ENCODE measurements at places on chromosomes 5 and 9. TPM values are rescaled to one million over a fixed set of nuclear protein-coding genes. Genes with fewer than 3 reads are reported as not detected.

- no peak overlapping the region for H3K4me3 ChIP-seq
- no peaks in the 10 kb centered on the region for H3K4me1 ChIP-seq
- DNase-seq, result peak; percentile 4
- H3K27me3 ChIP-seq, result no peaks in the 10 kb centered on the region
These were observed 223.5 kb downstream of the SH3GL2 start for GRCh38 chr9:17802249-17802857.

DNA sequence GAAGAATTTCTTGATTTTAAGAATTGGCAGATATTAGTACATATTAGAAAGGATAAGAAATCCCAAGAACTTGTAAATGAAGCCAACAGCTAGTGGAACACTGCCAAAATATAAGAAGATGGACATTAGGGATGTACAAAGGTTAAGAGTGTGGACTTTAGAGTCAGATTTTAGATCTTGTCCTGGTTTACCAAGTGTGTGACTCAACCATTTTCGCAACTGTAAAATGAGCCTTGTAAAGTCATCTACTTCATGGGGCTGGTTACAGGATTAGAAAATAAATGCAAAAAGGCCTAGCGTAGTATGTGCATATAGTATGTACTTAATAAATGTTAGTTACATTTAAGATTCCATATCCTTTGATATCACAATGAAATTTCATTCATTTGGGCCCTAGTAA lies 260.0 kb downstream of the RAB3C start:
- no peaks in the 10 kb centered on the region for H3K4me1 ChIP-seq
- no peaks in the 10 kb centered on the region for H3K36me3 ChIP-seq
- H3K27me3 ChIP-seq, result no peaks in the 10 kb centered on the region
- H3K27ac ChIP-seq, result no peak overlapping the region
- H3K4me3 ChIP-seq, result no peak overlapping the region

DNA sequence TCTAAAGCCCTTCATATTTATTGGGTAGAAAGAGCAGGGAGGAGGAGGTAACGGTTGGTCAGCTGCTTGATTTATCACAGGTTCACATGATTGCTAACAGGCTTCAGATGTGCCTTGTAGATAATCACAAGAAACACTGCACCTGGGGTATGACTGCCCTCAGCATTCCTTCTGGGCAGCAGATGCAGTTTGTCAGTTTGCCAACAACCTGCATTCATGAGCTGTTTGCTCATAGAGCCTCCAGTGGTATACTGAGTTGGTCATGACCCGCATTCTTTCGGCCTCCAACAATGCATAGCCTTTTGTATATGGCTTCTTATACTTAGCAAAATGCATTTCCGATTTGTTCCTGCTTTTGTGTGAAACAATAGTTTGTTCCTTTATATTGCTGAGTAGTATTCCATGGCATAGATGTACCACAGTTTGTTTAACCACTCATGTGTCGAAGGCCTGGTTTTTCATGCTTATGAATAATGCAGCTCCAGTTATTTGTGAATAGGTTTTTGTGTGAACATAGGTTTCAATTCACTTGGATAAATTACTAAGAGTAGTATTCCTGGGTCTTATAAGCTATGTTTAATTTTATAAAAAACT lies 83.6 kb downstream of the ARHGEF28 start:
- no peak overlapping the region for H3K4me3 ChIP-seq
- DNase-seq, result no peak
- peaks cover 9% of the 10 kb centered on the region for H3K27me3 ChIP-seq
- H3K4me1 ChIP-seq, result no peaks in the 10 kb centered on the region
- H3K36me3 ChIP-seq, result no peaks in the 10 kb centered on the region
- H3K27ac ChIP-seq, result no peak overlapping the region

The TRIM7 gene
- 1.1 TPM for total RNA-seq

GRCh38 chr5:122727112-122727541 lies 47.8 kb upstream of the SNX2 start:
- no peak overlapping the region for H3K4me3 ChIP-seq
- H3K27me3 ChIP-seq, result peaks cover 17% of the 10 kb centered on the region
- DNase-seq, result no peak
- no peak overlapping the region for H3K27ac ChIP-seq

DNA sequence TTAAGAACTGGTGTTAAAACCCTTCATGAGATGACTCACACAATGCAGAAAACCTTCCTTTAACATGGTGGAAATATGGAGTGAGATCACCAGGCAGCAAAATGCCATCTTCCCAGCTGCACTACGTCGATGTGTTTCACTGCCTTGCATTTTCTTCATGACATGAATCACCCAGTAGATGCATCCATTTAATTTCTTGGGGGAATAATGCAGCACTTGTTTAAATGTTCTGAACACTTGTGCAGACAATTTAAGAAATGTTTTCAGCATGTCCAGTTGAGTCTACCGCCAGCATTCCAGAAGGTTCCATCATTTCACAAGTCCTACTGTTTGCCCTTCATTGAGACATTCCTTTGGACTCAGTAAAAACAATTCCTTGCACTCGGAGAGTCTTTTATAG lies 81.6 kb downstream of the ADAMTS16 start:
- H3K36me3 ChIP-seq, result no peaks in the 10 kb centered on the region
- no peak overlapping the region for H3K4me3 ChIP-seq
- H3K27ac ChIP-seq, result no peak overlapping the region

DNA sequence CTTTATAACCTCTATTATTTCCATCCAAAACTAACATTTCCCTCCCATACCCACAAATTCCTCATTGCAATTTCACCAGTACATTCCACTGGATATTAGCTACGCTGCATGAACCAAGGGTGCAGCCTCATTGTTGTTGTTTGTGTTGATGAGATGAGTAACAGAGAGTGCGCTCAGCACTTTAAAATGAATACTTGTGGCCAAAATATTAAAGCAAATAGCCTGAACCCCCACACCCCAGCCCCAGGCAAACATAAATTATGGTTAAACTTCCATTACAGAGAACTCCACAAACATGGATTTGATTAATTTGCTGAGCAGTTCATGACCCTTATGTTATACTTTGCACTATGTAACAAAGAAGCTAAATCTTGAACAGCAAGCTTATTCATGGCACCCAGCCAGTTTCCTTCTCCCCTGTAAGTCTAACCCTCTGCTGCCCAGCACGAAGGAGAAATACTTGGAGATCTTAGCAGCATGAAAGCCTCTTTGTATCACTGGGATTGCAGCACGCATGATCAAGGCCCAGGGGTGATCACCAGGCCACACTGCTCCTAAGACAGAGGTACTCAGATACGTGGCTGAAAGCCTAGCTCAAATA lies 205.0 kb downstream of the DOCK8 start:
- no peaks in the 10 kb centered on the region for H3K27me3 ChIP-seq
- H3K4me3 ChIP-seq, result no peak overlapping the region
- peaks cover 39% of the 10 kb centered on the region for H3K36me3 ChIP-seq
- no peak for DNase-seq

GRCh38 chr5:96783326-96783725 lies 24.4 kb downstream of the ERAP1 start:
- H3K36me3 ChIP-seq, result peaks cover 50% of the 10 kb centered on the region
- H3K4me3 ChIP-seq, result no peak overlapping the region
- no peak for DNase-seq
- peaks cover 4% of the 10 kb centered on the region for H3K4me1 ChIP-seq
- H3K27ac ChIP-seq, result no peak overlapping the region

GRCh38 chr5:78627766-78628165 lies 20.8 kb downstream of the LHFPL2 start:
- DNase-seq, result no peak
- no peak overlapping the region for H3K27ac ChIP-seq
- H3K36me3 ChIP-seq, result no peaks in the 10 kb centered on the region
- no peak overlapping the region for H3K4me3 ChIP-seq

GRCh38 chr5:16229357-16229940 lies 49.9 kb upstream of the MARCHF11 start:
- H3K4me1 ChIP-seq, result no peaks in the 10 kb centered on the region
- no peaks in the 10 kb centered on the region for H3K36me3 ChIP-seq
- H3K27me3 ChIP-seq, result no peaks in the 10 kb centered on the region
- DNase-seq, result no peak

GRCh38 chr5:113356487-113356886 lies 78.3 kb downstream of the TSSK1B start:
- H3K27ac ChIP-seq, result no peak overlapping the region
- H3K4me3 ChIP-seq, result no peak overlapping the region
- H3K36me3 ChIP-seq, result no peaks in the 10 kb centered on the region
- H3K27me3 ChIP-seq, result peaks cover 4% of the 10 kb centered on the region
- no peaks in the 10 kb centered on the region for H3K4me1 ChIP-seq

GRCh38 chr9:73714294-73714693 lies 562.6 kb downstream of the ANXA1 start:
- no peaks in the 10 kb centered on the region for H3K27me3 ChIP-seq
- no peak overlapping the region for H3K27ac ChIP-seq
- H3K4me1 ChIP-seq, result no peaks in the 10 kb centered on the region
- H3K36me3 ChIP-seq, result no peaks in the 10 kb centered on the region

DNA sequence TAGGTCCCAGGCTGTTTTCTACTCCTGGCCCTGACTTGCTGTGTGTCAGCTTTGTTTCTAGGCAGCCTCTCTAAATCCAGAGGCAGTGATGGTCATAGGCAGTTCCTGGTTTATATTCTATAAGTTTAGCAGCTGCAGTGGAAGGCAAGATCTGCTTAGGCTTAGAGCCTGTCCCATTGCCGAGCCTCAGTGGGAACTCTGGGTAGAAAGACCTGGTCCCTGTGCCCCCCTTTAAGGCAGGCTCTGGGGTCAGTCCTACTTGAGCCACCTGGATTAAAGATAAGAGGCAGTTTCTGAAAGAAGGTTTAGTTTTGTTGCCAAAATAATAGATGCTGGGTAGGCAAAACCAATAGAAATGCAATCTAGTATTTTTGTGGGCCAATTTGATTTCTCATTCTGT lies 13.6 kb downstream of the MCCC2 start:
- H3K27ac ChIP-seq, result peak overlapping the region; percentile 97
- peak overlapping the region; percentile 35 for H3K4me3 ChIP-seq
- peaks cover 52% of the 10 kb centered on the region for H3K36me3 ChIP-seq
- peaks cover 35% of the 10 kb centered on the region for H3K4me1 ChIP-seq
- no peak for DNase-seq

The LRRC19 gene
- total RNA-seq, result not detected

The MORN5 gene
- total RNA-seq, result not detected

The TOR4A gene
- total RNA-seq, result 3.0 TPM

GRCh38 chr5:132050661-132051552 lies 9.5 kb upstream of the IL3 start:
- H3K27me3 ChIP-seq, result no peaks in the 10 kb centered on the region
- H3K36me3 ChIP-seq, result no peaks in the 10 kb centered on the region
- no peak for DNase-seq
- peaks cover 4% of the 10 kb centered on the region for H3K4me1 ChIP-seq

GRCh38 chr5:2047341-2047927 lies 164.7 kb upstream of the IRX4 start:
- no peaks in the 10 kb centered on the region for H3K4me1 ChIP-seq
- H3K27me3 ChIP-seq, result peaks cover 12% of the 10 kb centered on the region
- no peaks in the 10 kb centered on the region for H3K36me3 ChIP-seq
- H3K4me3 ChIP-seq, result no peak overlapping the region
- DNase-seq, result no peak

DNA sequence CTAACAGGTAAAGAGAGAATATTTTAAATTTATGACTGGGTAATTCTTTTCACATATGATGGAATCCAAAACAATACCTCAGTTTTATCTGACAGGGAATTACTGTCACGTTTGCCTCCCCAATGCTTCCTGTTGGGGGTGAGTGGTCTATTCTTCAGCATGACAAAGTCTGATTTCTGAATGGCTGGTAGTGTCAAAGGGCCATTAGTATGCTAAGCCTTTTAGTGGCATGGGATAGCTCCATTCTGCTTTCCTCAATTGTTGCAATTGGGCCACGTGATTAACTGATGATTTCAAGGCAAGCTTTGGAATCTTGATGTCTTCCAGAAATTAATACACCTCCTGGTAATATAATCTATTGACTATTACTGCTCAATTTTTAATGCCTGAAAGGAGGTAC lies 14.7 kb upstream of the NDUFS4 start:
- no peak for DNase-seq
- no peak overlapping the region for H3K4me3 ChIP-seq
- H3K27me3 ChIP-seq, result peaks cover 3% of the 10 kb centered on the region
- H3K27ac ChIP-seq, result no peak overlapping the region
- no peaks in the 10 kb centered on the region for H3K36me3 ChIP-seq
- H3K4me1 ChIP-seq, result no peaks in the 10 kb centered on the region

The RPS14 gene
- total RNA-seq, result 3,542 TPM

DNA sequence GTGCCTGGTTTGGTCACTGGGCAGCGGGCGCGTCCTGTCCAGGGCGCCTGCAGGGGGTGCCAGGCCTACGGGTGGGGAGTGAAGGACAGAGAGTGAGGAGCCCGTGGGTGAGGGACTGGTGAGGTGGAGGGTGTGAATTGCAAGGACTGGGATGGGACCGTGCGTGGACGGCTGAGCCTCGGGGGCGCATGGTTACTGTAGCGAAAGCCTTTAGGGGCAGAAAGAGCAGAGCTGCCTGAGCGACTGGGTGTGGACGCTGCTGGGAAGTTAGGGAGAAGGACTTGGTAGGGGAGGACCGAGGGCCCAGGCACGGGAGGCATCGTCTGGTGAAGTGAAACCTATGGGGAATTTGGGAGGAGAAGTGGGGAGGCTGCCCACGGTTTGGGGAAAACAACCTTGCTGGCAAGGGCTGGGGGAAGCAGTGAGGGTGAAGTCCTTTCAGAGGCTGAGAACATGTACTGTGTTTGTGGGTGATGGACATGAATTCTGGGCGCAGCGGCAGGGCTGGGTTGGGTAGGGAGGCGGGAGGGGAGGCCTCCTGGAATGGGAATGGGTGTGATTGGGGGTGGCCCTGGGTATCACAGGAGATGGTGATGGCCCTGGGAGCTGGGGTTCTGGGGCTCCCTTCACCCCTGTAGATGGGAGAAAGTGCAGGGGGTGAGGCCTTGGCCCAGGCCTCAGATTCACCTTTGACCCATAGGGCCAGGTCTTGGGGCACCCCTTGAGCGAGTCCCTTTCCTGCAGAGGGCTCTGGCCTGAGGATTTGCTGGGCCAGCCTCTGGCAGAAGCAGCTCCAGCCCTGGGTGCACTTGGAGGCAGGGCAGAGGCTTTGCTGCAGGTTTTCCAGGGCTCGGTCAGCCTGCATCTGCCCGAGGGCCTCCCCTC lies 1.7 kb upstream of the TOR4A start:
- DNase-seq, result no peak
- no peak overlapping the region for H3K4me3 ChIP-seq
- H3K27me3 ChIP-seq, result peaks cover 3% of the 10 kb centered on the region
- H3K27ac ChIP-seq, result no peak overlapping the region

- DNase-seq, result no peak
- no peak overlapping the region for H3K4me3 ChIP-seq
These were observed 308.0 kb upstream of the IRX2 start for GRCh38 chr5:3059488-3059887.

DNA sequence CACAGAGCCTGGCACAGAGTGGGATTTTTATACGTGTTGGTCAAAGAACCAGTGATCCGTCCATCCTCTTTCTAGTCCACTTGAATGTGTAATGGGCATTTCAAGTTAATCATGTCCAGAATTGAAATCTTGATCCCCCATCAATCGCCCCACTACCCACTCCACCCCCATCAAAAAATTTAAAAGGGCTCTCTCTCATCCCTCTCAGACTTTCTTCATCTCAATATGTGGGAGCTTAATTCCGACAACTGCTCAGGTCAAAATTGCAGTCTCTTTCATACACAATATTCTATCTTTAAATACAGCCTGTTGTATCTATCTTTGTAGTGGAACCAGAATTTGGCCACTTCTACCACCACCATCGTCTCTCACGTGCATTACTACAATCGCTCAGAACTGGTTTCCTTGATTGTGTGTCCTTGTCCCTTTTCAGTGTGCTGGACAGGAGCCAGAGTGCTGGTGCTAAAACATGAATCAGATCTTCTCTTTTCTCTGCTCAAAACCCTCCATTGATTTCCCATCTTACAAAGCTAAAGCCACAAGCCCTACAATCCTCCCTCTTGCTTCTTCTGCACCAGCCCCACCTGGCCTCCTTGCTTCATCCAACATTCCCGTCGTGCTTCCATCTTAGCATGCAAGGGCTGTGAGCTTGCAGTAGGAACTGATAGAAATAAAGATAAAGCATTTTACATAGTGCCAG lies 786 bp upstream of the KIF3A start:
- DNase-seq, result no peak
- H3K36me3 ChIP-seq, result peaks cover 4% of the 10 kb centered on the region
- peak overlapping the region; percentile 76 for H3K27ac ChIP-seq
- H3K4me1 ChIP-seq, result peaks cover 28% of the 10 kb centered on the region
